ENCODE measurements at places on chromosomes 4 and X.
A peak's percentile ranks its signal among the peaks of the same experiment; 100 is the strongest.

- no peak for DNase-seq
Measured at GRCh38 chr4:121150003-121150402, 14.1 kb downstream of the TNIP3 start.

GRCh38 chr4:23322732-23323131, 567.1 kb downstream of the PPARGC1A start:
- no peak for DNase-seq

GRCh38 chr4:148442832-148443511, 758 bp upstream of the NR3C2 start:
- DNase-seq: no peak

- DNase-seq: no peak
Measured at GRCh38 chrX:47605024-47605423, 14.6 kb downstream of the SYN1 start.

GRCh38 chr4:56195025-56195424, 192.3 kb downstream of the AASDH start:
- no peak for DNase-seq

GRCh38 chr4:125826801-125827695, 512.3 kb downstream of the FAT4 start:
- no peak for DNase-seq

- DNase-seq: no peak
Measured at GRCh38 chrX:57929373-57929772, 19.1 kb upstream of the ZXDA start.

DNA sequence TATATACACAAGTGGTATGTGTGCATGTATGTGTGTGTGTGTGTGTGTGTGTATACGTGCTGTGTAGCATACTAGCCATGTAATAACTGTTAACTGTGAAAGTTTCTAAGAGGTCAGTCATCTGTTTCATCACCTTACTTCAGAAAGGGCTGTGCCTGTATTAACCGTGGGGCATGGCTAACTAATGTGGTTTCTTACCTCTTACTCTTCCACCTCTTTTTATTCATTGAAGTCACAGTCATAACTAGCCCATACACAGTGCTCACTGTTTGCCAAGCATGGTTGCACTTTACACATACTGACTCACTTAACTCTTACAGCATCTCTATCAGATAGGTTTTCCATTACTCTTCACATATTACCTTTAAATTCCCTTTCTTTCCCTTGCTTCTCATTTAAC, 23.7 kb upstream of the LRAT start:
- no peak for DNase-seq

DNA sequence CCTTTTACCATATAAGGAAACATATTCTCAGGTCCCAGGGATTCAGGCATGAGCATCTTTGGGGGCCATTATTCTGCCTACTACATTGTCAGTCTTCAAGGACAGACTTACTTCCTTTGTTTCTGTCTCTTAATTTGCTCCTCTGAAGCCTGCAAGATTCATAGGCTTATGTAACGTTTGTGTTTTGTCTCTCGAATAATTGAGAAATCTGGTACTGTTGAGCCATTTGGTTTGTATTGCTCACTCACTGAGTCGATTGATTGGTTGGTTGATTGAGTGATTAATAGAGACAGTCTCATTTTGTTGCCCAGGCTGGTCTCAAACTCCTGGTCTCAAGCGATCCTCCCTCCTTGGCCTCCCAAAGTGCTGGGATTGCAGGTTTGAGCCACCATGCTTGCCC, 23.7 kb downstream of the TBL1X start:
- no peak for DNase-seq

- no peak for DNase-seq
Measured at GRCh38 chrX:19774905-19775304, 112.5 kb downstream of the SH3KBP1 start.

DNA sequence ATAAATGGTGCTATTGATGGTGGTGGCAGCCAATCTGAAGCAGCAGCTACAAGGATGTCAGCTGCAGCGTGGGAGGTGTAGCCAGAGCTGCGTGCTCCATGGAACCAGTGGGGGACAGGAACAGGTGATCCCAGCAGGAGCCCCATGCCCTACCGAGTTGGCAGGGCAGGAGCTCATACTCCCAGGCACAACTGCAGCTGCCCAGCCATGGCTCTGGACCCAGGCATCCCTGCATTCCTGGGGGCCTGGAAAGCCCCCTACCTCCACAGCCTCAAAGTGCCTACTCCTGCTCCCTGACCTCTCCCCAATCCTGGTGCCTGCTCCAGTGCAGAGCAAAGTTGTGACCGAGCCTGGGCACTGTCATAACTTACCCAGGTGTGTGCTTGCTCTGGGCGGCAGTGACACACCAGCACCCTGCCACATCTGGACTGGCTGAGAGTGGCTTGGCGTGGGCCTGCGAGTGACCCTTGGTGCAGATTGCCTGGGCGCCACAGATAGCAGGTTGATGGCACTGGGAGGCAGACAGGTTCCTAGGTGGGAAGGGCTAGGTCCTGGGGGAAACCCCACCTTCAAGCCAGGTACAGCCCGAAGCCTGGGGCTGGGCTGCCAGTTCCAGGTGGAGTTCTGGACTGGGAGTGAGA, 101.1 kb downstream of the DCAF12L2 start:
- no peak for DNase-seq

GRCh38 chr4:132934911-132935310, 214.2 kb upstream of the PCDH10 start:
- no peak for DNase-seq

DNA sequence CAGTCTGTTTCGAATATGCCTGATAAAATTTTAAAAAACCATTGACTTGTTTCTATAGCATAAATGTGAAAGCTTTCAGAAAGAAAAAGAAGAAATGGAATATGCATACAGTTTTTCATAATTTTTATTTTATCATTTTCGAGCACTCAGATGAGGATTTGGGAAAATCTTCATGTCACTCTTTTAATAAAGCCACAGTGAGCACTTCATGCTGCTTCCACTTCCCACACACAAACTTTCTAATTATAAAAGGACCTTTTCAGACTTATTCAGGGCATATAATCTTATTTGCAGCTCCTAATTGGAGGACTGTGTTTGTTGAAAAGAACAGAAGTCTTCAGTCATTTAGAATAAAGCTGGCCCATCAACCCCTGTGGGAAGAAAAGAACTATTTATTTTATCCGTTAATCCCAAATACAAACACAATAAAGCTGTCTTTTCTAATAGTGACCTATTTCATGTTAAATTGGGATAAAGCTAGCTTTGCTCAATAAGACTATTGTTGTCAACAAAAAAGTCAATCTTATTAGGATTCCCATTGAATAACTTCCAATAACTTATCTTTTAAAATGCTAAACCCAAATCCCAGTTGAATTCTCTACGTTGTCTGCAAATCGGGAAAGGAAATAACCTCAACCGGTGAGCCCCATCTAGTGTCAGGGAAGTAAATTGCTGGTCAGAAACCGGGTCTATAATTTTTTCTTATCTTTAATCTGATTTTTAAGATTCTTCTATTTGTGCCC, 211.5 kb downstream of the PDGFRA start:
- DNase-seq: no peak

DNA sequence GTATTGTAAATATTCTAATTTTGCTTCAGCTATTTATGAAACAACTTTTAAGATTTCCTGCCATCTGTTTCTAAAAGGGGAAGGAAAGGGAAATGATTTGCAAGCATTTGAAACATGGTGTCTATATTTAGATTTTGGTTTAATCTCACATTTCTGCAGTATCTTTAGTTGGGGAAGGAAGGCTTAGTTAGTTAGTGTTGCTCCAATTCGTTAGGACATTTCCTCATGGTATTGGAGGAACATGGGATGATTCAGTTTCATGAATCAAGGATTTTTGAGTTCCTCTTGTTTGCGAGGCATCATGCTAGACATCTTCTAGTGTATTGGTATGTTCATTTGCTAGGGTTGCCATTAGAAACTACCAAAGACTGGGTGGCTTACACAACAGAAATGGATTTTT, 20.5 kb upstream of the TMEM192 start:
- DNase-seq: no peak

DNA sequence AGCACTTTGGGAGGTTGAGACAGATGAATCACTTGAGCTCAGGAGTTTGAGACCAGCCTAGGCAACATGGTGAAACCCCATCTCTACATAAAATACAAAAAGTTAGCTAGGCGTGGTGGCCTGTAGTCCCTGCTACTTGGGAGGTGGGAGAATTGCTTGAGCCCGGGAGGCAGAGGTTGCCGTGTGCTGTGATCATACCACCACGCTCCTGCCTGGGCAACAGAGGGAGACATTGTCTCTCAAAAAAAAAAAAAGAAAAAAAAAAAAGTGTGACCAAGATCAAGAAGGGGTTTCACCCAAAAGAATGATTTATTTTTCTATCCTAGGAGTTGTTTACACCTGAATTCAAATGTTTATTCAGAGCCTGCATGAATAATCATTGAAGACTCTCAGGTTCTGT, 572.4 kb upstream of the GALNT7 start:
- no peak for DNase-seq

DNA sequence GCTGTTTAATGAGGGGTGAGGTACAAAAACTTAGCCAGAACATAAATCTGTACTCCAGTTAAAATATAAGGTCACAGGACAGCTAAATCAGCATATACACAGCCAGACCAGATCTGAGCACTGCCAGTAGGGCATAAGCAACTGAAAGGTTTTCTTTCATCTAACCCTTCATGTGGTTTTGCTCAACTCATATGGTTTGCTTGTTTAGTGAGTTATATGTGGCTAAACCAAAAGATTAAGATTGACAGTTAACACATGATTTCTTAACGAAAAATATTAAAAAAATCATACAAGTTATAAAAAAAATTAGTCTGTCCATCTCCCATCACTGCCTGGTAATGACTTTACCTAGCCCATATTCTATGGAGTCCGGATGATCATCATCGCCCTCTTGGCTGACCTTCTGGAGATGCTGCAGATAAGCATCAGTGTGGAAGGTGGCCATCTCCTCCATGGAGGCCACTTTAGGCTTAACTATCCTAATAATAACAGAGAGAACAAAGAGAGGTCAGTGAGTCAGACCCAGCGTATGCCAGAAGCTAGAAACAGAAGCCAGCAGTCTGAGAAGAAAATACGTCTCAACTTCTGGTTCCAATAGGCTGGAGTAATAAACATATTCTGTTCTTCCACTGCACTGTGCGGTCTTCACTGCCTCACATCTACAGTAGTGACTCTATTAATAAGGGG, 4.1 kb downstream of the HDAC8 start:
- DNase-seq: no peak

DNA sequence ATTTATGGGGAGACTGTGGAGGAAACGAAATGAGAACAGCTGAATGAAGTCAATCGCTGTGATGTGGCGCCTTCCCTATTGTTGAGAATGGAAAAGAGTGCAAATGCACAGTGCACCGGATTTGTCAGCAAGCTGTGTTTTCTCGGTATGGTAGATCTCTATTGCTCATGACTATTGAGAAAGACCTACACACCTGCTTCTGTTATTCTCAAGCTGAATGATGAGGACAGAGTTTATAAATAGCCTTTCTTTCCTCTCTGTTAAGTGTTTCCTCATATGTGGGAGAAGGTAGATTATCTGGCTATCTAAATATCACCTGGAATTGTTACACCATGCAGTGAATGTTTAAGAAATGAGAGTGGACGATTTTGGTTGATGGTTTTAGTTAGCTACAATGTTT, 650.7 kb downstream of the IL1RAPL1 start:
- DNase-seq: no peak

GRCh38 chr4:41456559-41457101, 81.3 kb upstream of the LIMCH1 start:
- DNase-seq: no peak

- no peak for DNase-seq
Measured at GRCh38 chrX:153304988-153305736, 16.4 kb downstream of the PNMA6F start.

GRCh38 chrX:35622601-35623000, 175.5 kb upstream of the MAGEB16 start:
- DNase-seq: no peak

DNA sequence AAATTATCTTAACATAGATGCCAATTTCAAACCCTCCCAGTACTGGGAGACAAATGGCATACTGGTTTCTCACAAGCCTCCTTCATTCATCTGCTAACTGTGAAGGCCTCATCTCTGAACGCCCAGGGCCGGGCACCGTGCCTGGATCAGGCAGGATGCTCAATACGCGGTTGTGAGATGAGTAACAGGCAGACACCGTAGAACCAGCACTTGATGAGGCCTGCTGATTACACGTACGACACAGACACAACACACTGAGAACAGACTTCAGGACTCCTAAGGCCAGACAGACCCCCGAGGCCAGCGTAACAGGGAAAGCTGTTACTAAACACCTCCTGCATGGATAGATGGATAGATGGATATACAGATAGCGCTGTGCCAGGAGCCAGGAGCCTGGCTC, 154.6 kb downstream of the AFAP1 start:
- DNase-seq: no peak

- DNase-seq: peak; percentile 33
Measured at GRCh38 chrX:16712548-16713155, at the start of gene CTPS2. Gene CTPS2, minus strand, starts transcription at chrX:16712669. Its CDS starts 9,767 bp downstream, at chrX:16702902.

GRCh38 chr4:169348541-169348940, 77.8 kb upstream of the SH3RF1 start:
- DNase-seq: no peak

- DNase-seq: no peak
Measured at GRCh38 chr4:16642897-16643296, 255.5 kb downstream of the LDB2 start.

GRCh38 chrX:110435196-110435595, 76.5 kb downstream of the RTL9 start:
- no peak for DNase-seq

All from stimulated activated CD4-positive, alpha-beta T cell treated with anti-CD3 and anti-CD28 coated beads, Interleukin-4, amount 100 ng/mL, for 48 hours (primary cell).